ENCODE measurements at places on chromosomes 3 and 15.

DNA sequence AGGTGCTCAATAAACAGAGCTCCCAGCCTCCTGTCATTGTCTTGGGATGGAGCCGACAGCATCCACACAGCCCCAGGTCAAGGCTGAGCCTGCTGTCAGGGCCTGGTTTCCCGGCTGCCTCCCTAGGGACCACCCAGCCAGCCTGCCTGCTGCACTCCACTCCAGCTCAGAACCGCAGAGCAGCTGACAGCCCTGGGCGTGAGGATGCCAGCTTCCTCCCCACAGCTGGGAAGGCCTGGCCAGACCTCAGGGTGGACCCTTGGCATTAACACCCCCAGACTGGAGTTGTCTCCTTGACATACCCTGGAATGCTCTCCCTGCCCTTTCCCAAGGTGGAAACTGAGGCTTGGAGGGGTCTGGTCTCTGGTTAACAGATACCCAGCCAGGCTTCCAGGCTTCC is 112.0 kb downstream of the WNT7A start:
- no peak for DNase-seq

- no peak for DNase-seq
These were observed 102.7 kb downstream of the IMPG2 start for GRCh38 chr3:101217472-101218245.

GRCh38 chr3:62241279-62241678 is 132.1 kb downstream of the FEZF2 start:
- no peak for DNase-seq

DNA sequence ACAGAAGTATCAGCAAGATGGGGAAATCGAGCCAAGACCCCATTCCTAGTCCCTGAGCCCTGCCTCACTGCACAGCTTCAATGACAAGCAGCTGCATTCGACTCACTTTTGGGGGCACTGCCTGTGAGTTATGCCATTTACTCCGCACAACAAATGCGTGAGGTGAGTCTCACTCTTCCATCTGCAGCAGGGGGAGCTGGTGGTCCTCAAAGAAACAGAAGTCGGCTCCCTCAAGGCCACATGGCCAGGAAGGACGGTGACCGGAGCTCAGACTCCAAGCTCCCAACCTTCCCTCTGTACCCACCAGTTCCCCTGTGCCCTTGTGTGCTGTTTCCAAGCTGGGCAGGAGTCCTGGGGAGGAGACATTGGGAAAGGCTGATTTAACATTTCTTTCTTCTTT is 127.7 kb upstream of the IQSEC1 start:
- no peak for DNase-seq

GRCh38 chr3:64568895-64569517 is 118.8 kb downstream of the ADAMTS9 start:
- DNase-seq, result no peak

DNA sequence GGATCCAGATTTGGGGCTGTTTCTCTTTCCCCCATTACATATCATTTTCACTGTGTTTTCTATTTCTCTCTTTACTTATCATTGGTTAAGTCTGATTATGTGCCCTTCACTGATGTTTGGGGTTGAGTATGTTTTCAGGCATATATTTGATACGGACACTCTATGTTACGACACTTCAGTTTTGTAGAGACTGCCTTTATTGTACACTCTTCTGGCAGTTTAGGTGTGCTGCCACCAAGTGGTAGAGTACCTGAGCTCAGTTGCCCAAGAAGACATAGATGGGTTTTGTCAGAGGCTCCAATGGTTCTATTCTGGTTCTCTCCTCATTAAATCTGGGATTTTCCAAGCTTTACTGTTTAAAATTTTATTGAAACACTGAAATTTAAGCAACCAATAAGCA is 255.0 kb upstream of the ROPN1 start:
- peak; percentile 36 for DNase-seq

GRCh38 chr3:193884027-193884426 is 251.9 kb upstream of the HES1 start:
- no peak for DNase-seq

- no peak for DNase-seq
These were observed 47.6 kb downstream of the RAP2B start for GRCh38 chr3:153209596-153209995.

GRCh38 chr3:71305231-71306206 is 278.0 kb downstream of the FOXP1 start:
- peak; percentile 36 for DNase-seq

- no peak for DNase-seq
These were observed 38.9 kb downstream of the LDHAL6B start for GRCh38 chr15:59245559-59245958.

DNA sequence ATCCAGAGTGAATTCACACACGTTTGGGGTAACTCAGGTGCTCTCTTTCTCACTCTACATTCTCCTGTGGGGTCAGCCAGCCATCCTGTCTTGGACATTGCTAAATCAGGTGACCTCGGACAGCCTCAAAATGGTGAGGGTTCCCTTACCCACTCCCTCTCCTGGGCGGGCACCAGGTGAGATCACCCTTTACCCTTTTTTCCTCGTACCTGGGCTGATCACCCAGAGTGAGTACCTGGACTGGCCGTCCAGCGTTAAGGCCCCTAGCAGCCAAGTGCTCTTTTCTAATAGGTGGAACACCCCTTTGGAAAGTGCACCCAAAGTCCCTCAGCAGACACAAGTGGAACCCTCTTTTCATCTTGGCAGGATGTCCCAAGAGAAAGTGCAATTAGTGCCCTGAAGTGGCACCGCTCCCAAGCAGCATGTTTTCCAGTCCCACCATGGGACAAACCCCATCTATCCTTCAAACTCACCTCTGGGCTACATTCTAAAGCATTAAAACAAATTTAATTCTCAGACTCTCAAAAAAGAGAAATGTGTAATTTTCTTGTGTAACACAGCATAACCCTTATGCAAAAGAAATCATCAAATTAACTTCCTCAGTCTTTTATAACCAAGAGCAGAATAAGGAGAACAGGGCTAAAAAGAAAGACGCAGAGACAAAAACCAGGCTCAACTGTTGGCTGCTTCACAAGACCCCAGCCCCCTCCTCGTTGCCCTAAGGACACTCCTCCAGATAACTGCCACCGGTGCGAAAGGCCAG is 20.7 kb downstream of the TRANK1 start:
- DNase-seq, result no peak

DNA sequence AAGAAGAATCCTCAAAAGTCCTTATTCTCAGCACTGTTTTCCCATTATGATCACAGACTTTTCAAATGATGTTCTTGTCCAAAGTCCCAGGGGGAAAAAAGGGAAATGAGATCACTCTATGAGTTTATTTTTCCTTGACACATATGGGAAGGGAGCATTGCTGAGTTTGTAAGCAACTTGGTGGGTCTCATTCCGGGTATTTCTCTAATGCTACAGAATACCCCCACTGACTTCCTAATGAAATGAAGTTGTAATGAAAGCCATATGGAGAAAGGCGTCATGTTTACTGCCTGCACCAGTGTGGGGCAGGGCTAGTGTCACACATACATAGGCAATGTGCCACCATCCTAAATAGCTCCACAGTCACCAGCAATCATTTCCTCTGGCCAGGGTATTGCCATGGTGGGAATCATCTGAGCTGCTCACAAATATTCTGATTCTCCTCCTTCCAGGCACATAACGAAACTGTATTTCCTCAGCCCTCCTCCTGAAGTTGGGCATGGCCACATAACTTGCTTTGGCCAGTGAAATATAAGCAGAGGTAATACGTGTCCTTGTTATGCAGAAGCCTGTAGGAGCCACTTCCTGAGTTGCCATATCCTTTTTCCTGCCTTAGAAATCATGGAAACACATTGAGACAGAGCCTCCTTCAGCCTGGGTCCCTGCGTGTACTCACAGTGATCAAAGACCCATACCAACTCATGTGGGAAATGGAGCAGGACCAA is 41.0 kb upstream of the C15orf61 start:
- DNase-seq, result no peak

DNA sequence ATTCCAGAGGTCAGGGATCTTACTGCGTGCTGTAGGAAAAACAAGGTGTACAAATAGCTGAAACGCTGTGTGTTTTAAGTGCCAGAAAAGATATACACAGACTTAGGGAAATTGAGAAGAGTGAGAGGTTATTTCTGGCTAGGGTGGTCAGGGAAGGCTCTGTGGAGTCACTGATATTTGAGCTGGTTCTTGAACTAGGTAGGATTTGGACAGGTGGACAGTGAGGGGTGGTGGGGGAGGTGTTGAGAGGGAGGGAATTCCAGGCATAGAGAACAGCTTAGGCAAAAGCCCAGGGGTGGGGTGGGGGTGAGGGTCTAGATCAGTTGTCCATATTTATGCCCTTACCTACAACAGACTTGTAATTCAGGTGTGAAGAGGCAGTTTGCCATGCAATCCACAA is 7.0 kb downstream of the SEMA6D start:
- no peak for DNase-seq

DNA sequence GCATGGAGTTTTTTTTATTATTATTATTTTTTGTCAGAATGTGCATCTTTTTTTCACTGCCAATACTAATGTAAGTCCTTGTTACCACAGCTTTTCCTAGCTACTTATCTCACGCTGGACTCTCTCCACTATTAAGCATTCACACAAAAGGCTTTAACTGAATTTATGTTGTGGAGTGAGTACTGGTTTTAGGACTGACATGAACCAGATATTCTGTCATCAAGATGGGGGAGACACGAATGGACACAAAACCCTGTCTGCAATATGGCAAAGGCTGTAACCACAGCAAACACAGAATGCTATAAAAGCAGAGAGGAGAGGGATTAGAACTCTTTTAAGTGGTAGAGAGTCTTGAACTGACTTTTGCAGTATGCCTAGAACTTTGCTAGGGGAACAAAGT is 592.2 kb upstream of the TBL1XR1 start:
- DNase-seq, result no peak

- DNase-seq, result peak; percentile 29
These were observed 86.5 kb upstream of the PRR20G start for GRCh38 chr3:127374086-127375010.

DNA sequence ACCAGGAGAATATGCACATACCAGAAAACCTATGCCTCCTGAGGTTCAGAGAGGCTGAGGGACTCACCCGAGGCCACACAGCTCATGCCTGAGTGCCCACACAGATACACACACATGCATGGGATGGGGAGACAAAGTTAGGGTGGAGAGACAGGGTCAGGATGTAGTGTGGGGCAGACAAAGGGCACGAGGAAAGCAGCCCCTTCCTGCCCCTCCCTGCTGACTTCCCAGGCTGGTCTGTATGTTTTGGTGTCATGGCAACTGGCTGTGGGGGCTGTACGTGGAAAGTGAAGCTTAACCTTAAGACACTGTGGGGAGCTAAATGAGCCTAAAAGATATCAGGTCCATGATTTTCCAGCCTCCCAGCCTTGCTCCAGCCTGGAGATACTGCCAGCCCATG is 57.8 kb downstream of the EPHB3 start:
- DNase-seq, result no peak

DNA sequence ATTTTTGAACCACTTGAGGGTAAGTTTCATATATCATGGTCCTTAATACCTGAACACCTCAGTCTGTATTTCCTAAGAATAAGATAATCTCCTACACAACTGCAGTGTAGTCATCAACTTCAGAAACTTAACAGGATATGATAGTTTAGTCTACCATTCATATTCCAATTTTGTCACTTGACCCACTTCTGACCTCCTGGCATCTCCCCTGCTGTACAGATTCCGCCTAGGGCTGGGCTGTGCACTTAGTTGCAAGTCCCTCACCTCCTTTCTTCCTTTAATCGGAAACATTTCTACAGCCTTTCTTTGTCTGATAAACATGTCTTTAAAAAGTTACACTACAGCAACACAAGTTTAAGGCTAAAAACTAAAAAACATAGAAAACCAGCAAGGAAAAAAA is 218.4 kb upstream of the SLCO3A1 start:
- DNase-seq, result no peak

DNA sequence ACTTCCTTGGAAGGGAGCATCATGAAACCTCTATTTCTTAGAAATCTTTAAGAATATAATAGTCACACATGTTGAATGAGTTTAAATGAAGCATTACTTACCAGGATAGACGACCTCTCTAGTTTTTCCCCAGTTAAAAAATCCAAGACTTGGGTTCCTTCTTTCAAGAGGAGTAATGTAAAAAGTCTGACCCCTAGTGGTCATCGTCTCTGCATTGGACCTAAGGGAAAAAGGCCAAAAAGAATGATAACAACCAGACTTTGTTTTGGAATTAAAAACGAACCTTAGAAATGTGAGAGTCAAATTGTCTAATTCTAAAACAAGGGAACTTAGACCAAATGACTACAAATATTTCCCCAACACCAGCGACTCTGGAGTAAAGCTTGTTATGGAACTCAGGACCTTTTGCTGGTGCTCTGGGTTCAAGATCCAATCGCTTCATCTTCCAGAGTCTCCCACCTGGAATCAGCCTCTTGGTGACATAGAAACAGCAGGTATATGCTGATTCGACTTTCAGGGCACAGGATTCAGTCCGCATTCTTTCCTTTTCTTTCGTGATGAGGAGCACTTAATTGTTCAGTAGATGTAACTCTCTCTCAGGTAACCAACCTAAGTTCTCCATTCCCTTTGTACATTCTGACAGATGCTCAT is 214.8 kb upstream of the TPRG1 start:
- DNase-seq, result no peak

GRCh38 chr15:100169615-100170290 is 172.0 kb downstream of the ADAMTS17 start:
- DNase-seq, result no peak

GRCh38 chr15:49036650-49037545 is 9.3 kb downstream of the SECISBP2L start:
- no peak for DNase-seq

DNA sequence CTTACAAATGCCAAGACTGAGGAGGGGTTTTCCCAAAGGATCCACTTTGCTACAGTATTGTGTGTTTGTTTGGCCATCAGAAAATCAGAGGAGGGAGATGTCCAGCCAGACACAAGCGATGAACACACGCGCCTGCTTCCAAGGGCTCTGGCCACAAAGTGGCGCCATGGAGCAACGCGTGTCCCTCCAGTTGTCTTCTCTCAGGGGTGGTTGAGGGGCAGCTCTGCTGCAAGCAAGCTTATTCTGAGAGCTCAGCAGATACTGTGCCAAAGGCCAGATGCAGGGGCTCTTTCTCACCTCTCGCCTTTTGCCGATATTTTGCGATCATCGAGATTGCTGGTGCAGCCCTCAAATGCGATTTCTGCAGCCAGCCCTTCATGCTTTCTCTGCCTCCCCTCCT is 88.9 kb upstream of the OSBPL11 start:
- no peak for DNase-seq

DNA sequence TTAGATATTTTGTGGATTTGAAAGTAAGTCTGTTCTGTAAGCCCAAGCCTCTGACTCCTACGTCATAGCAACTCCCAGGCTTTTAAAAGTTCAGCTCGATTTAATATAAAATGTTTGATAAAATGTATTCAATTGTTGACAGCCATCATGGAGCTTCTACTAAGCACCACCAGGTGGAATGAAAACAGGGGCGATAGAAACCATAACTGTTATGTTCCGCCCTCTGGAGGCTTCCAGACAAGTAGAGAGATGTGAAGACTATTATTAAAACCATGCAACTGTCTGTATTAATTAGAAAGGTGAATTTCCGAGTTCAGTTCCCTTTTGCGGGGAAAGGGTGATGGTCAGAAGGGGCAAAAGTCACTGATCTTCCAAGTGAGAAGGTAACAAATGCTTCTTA is 292.2 kb downstream of the NR2F2 start:
- DNase-seq, result no peak

GRCh38 chr3:3074551-3075257 is 35.5 kb downstream of the IL5RA start:
- no peak for DNase-seq

Measured in colonic mucosa (tissue), 4 donors.